ENCODE measurements at places on chromosomes 3 and 15. TPM values are rescaled to one million over a fixed set of nuclear protein-coding genes. Genes with fewer than 3 reads are reported as not detected.

GRCh38 chr15:96339619-96340347 lies 9.3 kb downstream of the NR2F2 start:
- no peak for DNase-seq

GRCh38 chr15:77831986-77832385 lies 199.3 kb upstream of the LINGO1 start:
- no peak for DNase-seq

The CD200R1 gene
- 0.09 TPM for total RNA-seq

DNA sequence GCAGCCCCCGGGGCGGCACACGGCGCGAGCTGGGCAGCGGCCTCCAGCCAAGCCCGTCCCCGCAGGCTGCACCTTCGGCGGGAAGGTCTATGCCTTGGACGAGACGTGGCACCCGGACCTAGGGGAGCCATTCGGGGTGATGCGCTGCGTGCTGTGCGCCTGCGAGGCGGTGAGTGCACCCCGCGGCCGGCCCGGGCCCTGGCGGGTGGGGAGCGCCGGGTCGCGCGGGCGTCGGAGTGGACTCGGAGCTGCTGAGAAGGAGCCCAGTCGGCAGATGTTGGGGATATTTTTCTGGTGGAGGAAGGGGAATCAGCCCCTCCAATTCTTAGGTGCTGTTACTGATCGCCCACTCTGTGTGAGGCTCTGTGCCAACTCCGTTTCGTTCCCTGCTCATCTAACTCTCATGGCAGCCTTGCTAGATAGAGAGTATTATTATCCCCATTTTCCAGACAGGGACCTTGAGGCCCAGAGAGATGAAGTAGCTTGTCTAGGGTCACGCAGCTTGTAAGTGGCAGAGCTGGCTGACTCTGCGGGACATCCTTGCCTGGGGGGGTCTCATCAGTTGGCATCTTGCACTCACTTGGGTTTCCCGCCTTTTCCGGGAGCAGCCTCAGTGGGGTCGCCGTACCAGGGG lies 890 bp downstream of the CHRD start:
- no peak for DNase-seq

DNA sequence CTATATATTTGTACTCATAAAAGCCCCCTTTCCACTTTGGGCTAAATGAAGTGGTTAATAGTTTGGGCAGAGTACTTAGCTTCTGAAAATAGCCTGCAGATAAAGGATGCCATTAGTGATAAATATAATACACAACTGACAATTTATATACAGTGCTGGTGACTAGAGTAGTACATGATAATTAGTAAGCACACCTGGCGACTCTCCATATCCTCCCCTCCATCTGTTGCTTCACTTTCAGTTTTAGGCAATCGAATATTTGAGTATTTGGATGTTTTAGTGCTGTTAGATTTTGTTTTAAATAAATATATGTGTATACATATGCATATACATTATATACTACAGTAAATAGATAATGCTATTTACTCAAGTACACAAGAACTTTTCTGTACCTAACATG lies 35.9 kb upstream of the CHMP2B start:
- DNase-seq = no peak

DNA sequence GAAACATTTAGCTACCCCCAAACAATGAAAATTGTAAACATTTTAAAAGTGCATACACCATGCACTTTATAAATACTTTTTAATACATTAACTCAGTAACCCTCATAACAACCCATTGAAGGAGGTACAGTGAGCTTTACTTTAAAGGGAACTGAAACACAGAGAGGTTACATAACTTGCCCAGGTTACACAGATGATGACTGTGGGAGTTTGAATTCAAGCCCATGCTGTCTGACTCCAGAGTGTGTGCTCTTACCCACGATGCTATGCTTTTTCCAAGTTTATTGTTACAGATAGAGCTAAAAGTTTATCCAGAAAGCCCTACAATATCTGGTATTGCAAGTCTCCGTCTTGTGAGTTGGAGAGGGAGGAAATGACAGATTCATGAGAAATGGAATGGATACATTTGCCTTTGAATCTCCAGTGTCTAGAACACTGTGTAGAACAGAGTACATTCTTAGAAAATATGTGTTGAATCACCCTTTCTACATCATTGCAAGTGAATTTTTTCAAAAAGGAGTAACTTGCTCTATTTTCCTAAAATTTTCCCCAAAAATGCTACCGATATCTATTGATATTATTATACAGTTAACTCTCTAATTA lies 428.3 kb downstream of the NAALADL2 start:
- no peak for DNase-seq

Measured in NCI-H460 (cell line).